CD4-positive, alpha-beta T cell treated with Interleukin-6 for 4 hours (primary cell): ENCODE measurements at places on chromosomes 3 and 15.

GRCh38 chr3:162073422-162073975 lies 576.9 kb downstream of the OTOL1 start:
- DNase-seq, result no peak

DNA sequence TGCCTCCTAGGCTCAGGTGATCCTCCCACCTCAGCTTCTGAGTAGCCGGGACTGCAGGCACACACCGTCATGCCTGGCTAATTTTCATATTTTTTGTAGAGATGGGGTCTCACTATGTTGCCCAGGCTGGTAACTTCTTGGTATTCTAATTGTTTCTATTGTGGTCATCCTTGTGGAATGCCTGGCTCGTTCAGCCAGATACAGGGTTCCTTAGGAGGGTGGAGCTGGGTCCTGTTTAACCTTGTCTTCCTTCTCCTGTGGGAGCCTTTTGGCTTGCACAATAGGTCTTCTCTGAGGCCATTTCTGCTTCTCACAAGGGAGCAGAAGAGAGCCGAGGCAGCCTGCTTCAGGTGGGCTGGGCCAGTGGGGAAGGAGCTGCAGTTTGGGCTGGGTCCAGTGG lies 15.7 kb downstream of the PLEKHO2 start:
- DNase-seq, result no peak

- no peak for DNase-seq
Measured at GRCh38 chr3:167739190-167739810, 3.8 kb downstream of the SERPINI1 start.

DNA sequence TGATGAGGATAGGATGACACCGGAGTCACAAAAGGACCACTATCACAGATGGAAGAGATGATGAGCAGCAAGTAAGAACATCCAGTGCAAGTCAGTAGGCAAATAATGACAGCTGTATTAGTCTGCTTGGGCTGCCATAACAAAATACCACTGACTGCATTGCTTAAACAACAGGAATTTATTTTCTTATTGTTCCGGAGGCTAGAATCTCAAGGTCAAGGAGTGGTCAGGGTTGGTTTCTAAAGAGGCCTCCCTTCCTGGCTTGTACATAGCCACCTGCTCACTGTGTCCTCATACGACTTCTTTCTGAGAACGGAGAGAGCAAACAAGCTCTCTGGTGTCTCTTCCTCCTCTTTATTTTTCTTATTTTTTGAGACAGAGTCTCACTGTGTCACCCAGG lies 380.7 kb downstream of the PLOD2 start:
- DNase-seq, result no peak

DNA sequence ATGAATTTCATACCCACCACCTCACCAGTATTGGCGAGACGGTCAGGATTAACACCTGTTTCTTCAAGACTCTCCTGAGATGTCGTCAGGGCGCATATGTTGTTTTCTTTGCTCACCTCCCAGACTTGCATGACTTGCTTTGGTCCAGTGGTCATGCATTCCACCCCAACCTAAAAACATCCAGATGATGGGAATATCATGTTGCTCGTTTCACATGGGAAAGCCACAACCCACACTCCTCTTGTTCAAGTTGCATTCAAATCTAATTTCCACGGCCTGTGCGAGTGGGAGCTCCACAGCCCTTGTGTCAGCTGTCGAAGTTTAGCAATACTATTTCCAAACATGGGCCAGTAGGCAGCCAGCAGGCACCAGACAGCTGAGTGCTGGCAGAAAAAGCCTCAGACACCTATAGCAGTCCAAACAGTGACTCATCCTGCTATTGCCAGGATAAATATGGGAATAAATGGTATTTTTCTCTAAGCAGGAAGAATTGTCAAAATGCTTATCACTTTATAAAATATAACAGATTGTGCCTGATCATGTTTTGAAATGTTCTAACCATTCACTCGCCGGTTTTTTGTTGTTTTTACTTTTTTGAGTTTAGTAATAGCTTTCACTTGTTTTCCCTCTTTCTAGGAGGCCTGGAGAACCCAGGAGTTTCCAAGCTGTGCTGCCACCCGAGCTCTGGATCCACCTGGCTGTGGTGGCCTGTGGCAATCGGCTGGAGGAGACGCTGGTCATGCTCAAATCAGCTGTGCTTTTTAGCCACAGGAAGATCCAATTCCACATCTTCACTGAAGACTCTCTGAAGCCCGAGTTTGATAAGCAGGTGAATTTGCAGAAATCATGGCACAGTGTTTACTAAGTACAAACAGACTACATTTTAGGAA lies 20.1 kb downstream of the GXYLT2 start:
- no peak for DNase-seq

GRCh38 chr3:194905696-194906095 lies 220.0 kb downstream of the FAM43A start:
- DNase-seq, result no peak

DNA sequence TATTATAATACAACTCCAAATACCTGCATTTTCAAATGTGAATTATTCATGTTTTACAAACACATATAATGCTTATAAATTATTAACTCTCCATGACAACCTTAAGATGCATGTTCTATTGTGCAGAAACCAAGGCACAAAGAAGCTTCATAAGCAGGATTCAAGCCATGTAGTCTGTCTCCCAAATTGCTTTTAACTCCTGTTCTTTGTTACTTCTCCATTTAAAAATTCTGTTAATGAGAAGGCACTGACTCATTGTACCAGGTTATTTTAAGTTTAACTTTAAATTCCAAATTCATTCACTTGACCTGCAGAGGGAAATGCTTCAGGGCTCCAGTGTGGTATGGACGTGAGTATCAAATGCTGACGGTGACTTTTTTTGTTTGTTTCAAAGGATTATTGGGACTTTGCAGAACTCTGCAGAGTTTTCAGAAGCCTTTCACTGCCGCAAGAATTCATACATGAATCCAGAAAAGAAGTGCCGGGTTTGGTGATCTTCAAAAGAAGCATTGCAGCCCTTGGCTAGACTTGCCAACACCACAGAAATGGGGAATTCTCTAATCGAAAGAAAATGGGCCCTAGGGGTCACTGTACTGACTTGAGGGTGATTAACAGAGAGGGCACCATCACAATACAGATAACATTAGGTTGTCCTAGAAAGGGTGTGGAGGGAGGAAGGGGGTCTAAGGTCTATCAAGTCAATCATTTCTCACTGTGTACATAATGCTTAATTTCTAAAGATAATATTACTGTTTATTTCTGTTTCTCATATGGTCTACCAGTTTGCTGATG lies 100.0 kb downstream of the MME start:
- no peak for DNase-seq

- no peak for DNase-seq
Measured at GRCh38 chr15:92365084-92365483, 28.6 kb upstream of the ST8SIA2 start.

DNA sequence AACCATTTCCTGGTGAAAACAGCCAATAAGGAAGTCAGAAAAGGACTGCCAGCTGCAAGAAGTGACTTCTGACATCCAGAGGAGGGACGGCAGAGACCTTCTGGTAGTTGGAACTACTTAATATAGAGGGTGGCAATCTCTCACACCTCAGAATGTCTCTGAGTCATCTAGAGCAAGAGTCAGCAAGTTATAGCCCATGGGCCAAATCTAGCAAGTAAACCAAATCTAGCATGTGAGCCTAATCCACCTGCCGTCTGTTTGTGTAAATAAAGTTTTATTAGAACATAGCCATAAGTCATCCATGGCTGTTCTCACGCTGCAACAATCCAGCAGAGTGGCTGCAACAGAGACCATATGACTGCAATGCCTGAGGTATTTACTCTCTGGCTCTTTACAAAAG lies 160.5 kb upstream of the NR2E3 start:
- DNase-seq, result no peak

GRCh38 chr3:127029658-127030507 lies 47.0 kb downstream of the PLXNA1 start:
- no peak for DNase-seq

- DNase-seq, result no peak
Measured at GRCh38 chr3:35737934-35738706, 98.8 kb downstream of the ARPP21 start.

- DNase-seq, result no peak
Measured at GRCh38 chr3:88621586-88621985, 471.8 kb downstream of the C3orf38 start.

GRCh38 chr3:85586018-85586417 lies 627.2 kb downstream of the CADM2 start:
- DNase-seq, result no peak

DNA sequence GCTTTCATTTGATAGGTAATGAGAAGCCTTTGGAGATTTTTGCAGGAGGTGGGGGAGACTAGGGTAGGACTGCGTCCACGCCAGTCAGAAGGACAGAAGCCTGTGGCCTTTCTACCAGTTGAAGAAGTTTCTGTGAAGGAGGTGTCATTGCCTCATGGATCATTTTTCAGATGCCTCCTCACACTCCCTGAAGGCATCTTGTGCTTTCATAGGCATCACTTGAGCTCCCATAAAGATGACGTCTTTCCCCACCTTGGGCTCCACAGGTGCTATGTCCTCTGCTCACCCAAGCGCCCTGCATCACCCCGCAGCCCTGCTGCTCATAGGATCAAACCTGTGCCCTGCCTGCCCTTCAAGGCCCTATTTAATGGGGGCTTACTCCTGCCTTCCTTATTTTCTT lies 7.5 kb upstream of the ITGA11 start:
- no peak for DNase-seq

DNA sequence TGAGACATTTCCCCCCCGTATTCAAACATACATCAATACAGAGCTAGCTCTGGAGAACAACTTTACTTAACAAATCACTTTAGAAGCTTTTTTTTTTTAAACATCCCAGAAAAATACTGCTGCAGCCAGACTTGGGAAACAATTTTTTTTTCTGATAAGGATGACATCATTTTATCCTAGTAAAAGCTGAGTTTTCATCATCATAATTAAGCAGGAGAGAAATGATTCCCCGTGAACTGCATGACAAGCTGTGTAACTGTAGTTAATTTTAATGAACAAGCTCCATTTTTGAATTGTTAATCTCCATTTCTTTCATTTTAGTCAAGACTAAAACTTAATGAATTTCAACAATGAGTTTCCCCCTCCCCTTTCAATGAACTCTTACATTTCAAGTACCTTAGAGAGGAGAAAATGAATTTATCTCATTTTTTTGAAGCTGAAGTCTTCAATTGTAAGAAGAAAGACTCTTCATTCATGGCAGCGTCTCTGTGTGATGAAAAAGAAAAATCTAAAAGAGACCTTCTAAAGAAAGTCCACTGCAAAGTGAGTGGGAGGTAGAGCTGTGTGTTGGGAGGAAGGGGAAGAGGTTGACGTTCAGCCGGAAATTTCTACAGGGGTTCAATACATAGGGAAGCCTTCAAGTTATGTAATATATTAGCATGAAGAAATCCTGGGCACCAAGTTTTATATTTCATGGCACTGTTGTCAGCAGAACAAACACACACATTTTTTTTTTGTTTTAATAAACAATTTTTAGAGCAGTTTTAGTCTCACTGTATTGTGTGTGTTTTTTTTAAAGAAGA lies 31.7 kb downstream of the HES1 start:
- no peak for DNase-seq

DNA sequence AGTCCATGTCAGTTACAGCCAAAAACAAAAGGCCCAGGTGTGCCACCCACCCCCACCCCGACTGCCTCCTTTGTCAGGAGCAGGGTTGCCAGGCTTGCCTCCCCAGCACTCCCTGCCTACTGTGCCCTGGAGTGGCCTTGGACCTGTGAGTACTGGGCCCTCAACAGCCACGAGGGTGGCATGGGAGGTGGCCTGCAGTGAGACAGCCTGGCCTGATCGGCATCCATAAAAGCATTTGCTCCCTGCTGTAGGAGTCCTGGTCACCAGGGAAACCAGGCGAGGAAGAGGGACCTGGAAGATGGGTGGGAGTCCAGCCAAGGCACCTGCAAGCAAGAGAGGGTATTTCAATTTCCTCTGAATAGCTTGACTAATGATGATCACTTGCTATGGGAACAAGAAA lies 56.4 kb upstream of the KCNMB2 start:
- no peak for DNase-seq

GRCh38 chr15:80856400-80856799 lies 77.2 kb downstream of the CEMIP start:
- DNase-seq, result no peak
